ENCODE measurements at places on chromosomes 2 and 18.

- no peak for DNase-seq
Measured at GRCh38 chr2:105933906-105934305, 189.2 kb downstream of the NCK2 start.

- DNase-seq, result no peak
Measured at GRCh38 chr2:159017837-159018236, 49.4 kb downstream of the TANC1 start.

- no peak for DNase-seq
Measured at GRCh38 chr2:67836866-67837265, 225.9 kb downstream of the C1D start.

- DNase-seq, result peak; percentile 69
Measured at GRCh38 chr2:33242845-33243244, 233.6 kb upstream of the RASGRP3 start.

DNA sequence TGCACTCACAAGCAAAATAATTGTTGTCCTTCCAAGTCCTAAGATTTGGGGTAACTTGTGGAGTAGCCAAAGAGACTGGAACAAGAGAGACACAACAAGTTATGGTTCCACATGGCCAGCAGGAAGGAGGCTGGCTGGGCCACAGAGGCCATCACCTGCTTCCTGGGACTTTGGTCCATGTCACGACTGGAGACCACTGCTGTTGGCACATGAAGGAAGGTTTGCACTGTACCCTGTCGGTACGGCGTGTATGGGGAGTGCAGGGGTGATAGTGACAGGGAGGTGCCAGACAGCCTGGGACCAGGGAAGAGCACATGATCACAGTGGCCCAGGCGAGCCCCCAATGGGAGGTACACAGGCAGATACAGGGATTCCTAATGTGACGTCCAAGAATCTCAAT lies 15.5 kb downstream of the SLC66A2 start:
- no peak for DNase-seq

DNA sequence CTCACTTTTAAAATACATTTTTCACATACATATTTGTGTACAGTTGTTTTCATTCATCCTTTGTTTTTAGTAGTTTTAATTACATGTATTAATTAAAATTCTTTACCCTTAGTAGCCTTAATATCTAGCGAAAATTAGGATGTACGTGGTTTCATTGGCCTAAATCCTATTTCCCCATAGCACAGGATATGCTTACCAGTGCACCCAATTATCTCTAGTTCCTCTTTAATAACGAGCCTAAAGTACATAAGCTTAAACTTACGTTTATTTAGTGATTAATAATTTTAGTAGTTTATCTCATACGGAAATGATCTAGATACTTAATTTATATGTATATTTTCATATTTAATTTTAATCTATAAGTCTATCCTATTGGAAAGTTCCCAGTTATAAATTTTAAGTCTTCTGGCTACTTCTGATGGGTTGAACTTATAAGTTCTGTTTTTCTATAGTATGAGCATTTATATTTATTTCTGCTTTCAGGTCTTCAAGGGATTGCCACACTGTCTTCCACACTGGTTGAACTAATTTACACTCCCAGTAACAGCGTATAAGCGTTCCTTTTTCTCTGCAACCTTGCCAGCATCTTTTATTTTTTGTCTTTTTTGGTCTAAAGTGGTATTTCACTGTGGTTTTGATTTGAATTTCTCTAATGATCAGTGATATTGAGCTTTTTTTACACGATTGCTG lies 21.4 kb upstream of the RUFY4 start:
- no peak for DNase-seq

GRCh38 chr2:1640301-1641135 lies 103.8 kb downstream of the PXDN start:
- no peak for DNase-seq

- DNase-seq, result no peak
Measured at GRCh38 chr18:30359521-30359920, 683.0 kb downstream of the DSC3 start.

DNA sequence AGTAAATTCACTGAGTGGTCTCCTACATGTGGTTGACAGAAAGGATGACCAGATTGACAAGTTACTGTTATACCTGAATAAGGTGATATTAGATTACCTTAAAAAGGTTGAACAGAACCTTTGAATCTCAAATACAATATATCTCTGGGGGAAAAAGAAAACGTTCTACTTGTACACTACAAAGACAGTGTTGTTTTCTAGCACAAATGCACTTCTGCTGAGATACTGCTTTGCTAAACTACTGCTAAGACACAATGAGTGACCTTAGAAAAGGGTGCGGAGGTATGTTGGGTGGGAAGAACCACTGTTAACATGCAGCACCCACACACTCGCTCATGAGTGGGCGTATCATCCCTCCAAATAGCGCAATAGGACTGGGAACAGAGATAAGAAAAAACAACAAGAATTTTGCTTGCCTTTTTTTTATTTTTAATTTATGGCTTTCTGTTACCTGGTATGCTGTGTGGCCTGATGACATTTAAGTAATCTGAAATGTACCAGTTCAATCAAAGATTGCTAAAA lies 6.1 kb downstream of the BCL2 start:
- DNase-seq, result no peak

DNA sequence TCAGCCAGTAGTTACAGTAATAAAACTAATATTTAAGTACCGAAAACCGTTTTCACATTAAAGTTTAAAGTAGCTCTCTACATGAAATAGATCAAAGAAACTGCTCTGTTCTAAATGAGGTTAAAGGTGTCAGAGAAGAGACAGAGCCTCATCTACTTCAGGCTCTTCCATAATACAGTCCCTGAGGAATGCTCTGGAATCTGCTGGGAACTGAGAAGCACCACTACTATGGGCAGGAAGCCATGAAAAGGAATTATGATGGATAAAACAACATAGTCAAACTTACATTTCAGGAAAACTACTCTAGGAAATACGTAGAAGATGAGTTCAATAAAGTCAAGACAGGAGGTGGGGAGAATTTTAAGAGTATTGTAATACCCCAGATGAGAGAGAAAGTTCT lies 60.0 kb downstream of the ROCK1 start:
- no peak for DNase-seq

DNA sequence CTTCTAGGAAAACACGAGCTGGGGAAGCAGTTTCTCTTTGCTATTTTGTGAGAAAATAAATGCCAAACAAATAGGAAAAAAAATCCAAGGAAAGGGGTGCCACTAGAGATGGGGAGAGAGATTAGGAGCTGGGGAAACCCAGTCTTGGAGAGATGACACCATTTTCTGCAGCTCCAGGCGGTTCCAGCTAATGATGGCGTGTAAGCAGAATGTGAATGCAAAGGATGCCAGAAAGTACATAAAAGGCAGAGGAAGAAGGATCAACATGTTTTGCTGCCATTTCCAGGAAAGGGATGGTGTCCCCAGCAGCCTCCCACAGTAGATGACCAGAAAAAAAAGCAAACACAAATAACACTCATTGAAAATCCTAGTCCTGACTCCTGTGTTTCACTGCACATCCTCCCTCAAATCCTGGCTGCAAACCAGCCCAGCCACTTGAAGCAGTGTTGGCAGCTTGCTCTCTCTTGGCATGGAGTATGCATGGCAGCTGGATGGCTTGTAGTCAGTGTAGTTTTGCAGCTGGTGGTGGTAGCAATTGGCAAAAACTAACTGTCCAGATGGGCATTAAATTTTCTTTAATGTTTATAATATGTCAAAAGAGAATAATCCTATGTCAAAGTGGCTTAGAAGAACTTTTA lies 93.6 kb downstream of the FTCDNL1 start:
- DNase-seq, result no peak

DNA sequence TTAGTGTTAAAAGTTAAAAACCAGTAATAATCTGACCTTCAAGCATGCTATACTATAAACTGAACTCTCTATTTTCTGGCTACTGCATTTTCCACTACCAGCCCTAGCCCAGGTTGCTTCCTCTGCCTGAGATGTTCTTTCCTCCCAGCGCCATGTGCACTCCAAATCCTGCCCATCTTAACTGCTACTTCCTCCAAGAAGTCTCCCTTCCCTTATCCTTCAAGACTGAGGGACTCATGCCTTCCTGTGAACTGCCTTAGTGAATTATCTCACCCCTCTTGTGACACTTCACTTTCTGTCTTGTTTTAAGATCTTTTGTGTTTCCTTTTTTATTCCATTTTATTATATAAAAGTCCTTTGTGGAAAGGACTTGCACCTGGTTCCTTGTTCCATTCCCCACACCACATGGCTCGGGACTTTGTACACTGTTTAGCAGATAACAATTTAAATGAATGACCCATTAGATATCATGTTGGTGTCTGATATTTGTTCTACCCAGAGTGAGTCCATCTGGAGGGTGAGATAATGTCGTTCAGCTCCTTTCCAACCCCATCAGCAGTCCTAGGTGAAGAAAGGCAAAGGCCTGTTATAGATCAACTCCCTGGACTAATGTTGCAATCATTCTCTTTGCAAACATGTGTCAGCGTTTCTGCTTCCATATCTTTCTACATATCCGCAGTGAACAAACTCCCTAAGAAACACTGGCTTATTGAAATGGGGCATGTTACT lies 20.9 kb upstream of the AGFG1 start:
- DNase-seq, result no peak

DNA sequence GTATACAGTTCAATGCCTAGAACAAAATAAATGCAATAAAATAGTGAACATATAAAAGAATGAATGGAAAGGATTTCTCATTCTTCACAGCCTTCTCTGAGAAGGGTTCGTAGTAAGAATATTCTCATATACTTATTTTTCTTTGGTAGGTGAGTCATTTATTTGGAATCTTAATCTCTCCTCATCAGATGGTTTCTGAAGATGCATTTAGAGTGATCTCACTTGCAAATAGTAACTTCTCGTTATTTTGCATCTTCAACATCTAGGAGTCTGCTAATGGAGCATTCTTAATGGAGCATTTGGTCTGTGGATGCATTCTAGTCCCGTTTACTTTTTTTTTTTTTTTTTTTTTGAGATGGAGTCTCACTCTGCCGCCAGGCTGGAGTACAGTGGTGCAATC lies 3.9 kb downstream of the UBXN4 start:
- peak; percentile 73 for DNase-seq

DNA sequence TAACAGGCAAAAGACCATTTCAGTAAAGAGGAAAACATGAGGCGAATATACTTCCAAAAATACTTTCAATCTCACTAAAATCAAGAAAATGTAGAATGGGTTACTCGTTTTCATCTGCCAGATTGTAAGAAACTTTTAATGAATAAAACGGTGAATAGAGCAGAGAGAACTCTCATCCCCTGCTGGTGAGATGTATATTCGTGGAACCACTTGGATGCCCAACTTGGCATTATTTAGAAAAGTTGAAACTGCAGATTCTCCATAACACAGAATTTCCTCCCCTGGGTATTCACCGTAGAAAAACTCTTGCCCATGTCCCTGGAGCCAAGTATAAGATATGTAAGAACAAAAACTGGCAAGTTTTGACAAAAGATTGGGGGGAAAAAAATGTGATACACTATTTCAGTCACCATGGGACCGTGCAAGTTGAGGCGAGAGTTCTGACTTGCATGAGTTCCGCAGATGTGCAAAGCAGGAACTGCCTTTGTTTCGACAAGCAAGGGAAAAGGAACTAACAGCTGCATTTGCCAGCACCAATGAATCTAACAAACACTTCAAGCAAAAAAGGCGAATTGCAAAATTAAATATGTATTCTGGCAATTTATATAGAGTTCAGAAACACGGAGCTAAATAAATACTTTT lies 14.8 kb downstream of the TIMM21 start:
- DNase-seq, result no peak

GRCh38 chr2:26850505-26850904 lies 2.6 kb downstream of the DPYSL5 start:
- no peak for DNase-seq

DNA sequence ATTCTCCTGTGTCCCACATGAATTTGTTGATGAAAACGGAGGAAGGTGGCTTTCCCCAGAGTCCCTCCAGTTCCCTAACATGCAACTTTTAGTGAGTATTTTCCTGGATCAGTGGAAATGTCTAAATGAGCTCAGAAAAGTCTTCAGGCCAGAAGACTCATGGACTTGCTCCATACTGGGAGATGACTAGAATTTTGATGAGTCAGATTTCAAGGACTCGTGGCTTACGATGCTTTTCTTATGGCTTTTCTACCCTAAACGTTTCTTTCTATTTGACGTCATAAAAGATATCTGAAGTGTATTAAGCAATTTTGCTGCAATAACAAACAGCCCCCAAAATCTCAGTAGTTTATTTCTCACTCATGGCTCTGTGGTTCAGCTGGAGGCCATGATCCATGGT lies 397.6 kb downstream of the FBXO15 start:
- no peak for DNase-seq

DNA sequence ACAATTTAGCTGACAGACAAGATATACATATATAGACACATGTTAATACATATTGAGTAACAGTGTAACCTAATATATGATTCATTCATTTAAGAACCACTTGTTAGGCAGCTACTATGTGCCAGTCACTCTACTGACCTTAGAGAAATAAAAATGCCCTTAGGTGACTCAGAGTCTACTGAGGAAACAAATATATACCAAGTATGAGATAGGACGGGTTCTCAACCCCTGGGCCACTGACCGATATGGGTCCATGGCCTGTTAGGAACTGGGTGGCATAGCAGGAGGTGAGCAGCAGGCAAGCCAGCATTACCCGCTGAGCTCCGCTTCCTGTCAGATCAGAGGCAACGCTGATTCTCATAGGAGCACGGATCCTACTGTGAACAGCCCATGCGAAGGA lies 14.8 kb downstream of the STRN start:
- peak; percentile 82 for DNase-seq

- DNase-seq, result no peak
Measured at GRCh38 chr2:168901003-168901402, at the start of gene G6PC2. G6PC2 (plus strand) TSS chr2:168901291; CDS start chr2:168901332, 41 bp downstream.
